ENCODE measurements at places on chromosomes 5 and 9.

DNA sequence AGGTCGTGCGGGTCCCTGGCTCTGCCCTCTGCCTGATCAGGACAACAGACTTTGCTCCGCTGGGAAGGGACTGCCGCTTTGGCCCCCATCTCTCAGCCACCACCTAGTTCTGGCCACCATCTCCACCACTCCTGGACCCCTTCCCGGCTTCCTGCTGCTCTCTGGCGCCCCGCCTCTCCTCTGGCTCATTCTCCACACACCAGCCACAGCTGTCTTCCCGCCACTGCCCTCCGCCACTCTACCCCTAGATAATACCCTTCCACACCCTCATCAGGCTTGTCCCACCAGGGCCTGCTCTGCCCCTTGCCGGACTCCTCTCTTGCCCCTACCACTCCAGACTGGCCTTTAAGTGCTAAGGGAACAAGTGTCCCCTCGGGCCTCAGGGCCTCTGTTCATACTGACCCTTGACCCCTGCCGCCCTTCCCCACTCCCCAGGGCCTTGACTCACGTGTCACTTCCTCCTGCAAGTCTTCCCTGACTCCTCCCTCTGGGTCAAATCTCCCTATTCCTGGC is 3.0 kb upstream of the CDX1 start:
- no peak for DNase-seq

- peak; percentile 1 for DNase-seq
Observed at GRCh38 chr9:73402081-73403028, 250.7 kb downstream of the ANXA1 start.

DNA sequence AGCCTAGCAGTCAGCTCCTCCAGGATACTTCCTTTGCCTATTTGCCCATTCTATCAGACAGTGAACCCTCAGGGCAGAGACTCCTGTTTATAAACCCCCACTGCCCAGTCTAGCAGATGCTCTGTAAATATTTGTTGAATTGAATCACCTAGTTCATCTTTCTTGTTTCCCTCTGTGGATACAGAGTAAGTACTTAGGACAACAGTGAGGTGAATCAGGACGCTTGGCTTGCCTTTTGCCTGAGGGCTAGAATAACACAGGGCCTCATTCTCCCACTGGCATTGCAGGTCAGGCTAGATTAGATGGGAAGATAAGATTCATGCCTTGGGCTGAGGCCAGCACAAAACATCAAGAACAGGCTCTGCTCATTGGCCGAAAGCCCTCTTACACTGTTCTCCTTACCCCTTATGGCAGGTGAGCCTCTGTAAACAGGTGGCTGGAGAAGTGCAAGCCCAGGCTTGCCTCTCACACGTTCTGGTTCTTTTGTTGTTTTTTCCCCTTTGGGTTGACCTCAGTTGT is 22.2 kb downstream of the TNFSF8 start:
- peak; percentile 29 for DNase-seq

DNA sequence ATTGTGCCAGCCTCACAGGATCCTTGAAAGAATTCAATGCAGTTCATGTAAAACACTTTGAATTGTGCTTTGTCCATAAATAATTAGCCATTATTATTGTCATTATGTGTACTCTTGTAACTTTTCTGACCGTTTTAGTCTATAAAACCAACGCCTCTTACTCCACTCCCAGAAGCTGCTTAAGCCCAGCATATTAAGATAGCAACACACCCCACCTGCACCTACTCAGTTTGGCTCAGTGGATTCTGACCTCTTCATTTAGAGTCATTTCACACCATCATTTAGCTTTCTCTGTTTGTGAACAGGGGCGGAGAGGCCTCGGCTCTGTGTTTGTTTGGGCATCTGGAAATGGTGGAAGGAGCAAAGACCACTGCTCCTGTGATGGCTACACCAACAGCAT is 205.1 kb downstream of the PCSK5 start:
- no peak for DNase-seq

- DNase-seq = peak; percentile 60
Observed at GRCh38 chr5:14869668-14870164, 1.9 kb downstream of the ANKH start.

Measured in NCI-H524 (cell line).